ENCODE measurements at places on chromosomes 4 and X. TPM values are rescaled to one million over a fixed set of nuclear protein-coding genes. Genes with fewer than 3 reads are reported as not detected.

DNA sequence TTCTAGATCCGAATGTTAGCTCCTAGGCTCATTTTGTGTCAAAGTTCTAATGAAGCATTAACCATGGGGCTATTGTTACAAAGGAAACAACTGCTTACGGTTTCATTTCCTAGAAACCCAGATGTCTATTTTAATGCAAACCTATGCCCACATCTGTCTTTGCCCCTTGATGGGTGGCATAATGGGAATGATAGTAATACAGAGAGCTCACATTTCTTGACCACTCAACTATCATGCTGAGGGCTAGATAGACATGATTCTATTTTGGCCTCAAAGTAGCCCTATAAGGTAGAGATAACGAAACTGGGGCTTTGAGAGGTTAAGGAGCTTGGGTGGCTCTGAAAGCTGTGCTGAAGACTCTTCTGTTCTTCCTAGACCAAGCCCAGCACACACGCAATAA lies 1.9 kb downstream of the TLR7 start:
- DNase-seq, result no peak

Gene WDR45
- total RNA-seq, result 39.8 TPM

DNA sequence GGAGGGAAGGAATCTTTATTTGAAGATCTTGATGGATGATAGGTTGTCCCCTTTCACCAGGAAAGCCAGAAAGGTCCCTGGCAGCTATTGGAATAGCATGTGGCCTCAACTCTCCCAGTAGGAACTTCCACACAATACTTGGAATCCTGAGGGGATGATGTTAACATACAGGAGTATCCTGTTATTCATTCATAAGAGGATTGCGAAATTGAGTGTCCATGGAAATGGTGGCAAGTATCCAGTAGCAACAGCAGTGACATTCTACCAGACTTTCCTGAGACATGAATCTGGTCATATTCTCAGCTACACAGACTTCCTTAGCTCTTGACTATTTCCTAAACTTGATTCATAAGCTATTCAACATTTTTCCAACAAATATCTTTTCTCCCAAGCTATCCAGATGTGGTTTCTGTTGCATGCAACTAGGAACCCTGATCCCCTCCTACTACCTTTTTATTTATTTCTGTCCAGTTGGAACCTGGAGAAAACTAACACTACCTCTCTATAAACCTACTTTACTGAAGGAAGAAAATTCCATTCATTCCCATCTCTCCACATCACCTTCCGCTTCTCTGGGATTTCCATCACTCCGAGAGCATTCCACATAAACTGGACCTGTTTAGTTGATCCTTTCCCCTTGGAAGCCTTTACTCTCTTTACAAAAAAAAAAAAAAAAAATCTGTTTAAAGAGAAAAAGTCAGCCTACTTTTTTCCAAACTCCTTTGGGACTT lies 101.8 kb downstream of the ANXA5 start:
- peak; percentile 88 for DNase-seq

- no peak for DNase-seq
Measured at GRCh38 chr4:156767911-156768415, 203.6 kb downstream of the PDGFC start.

Gene MED28
- total RNA-seq, result 8.9 TPM

DNA sequence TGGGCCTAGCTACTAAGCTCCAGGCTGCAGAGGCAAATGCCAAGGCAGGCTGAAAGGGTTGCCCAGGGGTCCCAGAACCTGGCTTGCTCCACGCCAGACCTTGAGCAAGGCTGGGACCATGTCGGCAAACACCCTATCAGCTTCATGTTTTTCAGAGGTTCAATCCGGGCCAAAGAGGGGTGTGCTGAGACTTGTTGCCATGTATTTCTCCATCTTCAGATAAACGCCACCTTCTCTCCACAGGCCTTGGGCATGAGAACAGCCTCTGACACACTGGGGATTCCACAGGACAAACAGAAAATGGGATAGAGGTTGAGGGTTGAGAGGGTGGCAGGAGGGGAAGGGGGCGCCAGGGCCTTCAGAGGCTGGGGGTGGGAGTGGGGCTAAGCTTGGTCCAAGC lies 8.6 kb downstream of the PJA1 start:
- DNase-seq, result no peak

DNA sequence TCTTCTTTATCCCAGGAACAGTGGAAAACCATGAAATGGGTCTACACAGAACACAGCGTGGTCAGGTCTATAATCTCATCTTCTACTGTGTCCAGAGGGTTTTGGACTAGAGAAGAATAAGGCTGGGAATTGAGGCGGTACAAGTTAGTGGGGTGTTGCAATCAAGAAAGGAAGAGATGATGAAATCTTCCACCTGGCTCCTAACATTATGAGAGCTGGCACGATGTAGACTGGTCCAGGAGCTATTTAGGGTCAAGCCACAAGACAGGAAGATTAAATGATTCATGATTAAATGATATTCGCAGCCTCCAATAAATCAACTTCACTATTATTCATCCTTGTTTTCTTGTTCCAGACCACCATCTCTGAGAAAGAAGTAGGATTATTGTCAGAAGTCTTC lies 88.0 kb downstream of the ARSF start:
- DNase-seq, result peak; percentile 44
